ENCODE measurements at places on chromosomes 6 and 20.

DNA sequence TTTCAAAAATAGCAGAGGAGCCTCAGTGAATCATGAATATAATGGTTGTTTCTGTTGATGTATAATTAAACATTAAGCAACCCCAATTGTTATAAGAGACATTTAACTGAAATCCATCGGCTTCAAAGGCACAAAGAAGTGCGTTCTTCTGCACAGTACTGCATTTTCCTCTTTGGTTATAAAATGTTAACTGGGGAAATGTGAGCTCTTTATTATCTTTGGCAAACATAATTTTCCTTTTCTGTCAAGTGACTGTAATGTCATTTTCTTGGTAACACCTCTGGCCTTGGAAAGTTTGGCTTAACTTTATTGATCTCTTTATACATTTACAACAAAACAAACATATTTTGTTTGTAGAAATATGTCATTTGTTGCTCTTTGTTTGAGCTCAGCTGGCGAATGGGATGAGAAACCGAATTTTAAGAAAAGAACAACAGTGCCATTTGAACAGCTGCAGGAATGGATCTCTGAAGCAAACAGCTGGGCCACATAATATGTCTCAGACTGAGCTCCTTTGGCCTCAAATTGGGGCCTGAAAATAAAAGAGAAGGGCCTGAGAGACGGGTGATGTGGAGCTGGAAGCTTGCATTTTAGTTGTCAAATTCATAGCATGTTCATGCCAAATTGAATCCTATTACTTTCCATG is 427.0 kb upstream of the SPTLC3 start:
- no peak for DNase-seq

DNA sequence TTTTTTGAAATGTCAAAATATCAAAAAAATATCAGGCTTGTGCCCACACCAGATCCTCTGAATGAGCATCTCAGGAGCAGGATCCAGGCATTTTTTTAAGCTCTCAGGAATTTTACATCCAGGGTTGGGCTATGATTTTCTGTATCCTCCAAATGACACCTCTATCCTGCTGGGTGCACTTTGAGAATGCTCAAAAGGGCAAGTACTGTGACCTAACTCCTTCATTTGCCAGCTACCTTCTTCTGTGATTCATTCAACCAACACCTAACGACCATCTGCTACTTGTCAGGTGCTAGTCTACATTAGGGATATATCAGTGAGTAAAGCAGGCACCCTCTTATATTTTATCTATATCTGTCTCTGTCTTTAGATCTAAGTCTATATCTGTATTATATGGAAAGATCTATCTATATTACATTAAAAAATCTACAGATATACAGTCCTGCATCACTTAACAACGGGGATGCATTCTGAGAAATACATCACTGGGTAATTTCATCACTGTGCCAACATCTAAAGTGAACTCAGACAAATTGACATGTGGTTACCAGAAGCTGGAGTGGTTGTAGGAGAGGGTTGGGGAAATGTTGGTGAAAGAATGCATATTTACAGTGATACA is 131.6 kb downstream of the KIF16B start:
- DNase-seq = no peak

DNA sequence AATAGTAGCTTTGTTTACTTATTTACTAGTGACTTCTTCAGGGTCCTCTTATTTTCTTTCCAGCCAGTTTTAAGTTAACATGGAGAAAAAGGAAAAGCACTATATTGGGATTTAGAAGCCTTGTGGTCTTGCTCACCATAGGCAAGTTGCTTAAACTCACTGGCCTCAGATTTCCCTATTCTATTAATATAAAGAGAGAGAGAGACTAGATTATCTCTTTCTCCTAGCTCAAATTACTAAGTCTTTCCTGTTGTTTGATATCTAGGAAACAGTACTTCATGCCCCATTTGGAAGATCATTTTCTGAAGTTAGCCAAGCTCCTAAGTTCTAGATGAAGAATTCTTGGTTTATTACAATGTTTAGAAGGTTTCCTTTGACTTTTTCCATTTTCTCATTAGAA is 32.5 kb downstream of the CTNNBL1 start:
- no peak for DNase-seq

DNA sequence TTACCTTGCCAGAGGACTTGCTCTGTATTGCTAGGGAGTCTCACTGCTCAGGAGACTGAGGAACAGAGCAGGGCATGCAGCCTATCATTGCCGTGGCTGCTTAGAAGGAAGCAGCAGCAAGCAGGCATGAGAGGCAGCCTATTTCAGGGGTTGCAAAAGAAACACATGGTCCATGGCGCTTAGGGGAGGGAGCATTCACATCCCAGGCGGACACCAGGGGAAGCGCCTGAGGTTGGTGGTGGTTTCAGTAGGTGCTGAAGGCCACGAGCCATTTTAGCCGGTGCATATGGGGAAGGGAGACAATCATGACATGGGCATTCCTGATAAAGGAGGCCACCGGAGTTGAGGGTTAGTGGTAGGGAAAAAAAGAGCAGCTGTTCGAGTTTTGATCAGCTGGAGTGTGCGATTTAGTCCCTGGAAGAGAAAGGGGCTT is 20.9 kb downstream of the FARS2 start:
- DNase-seq = no peak

GRCh38 chr6:2576499-2576898 is 174.2 kb downstream of the MYLK4 start:
- no peak for DNase-seq

- DNase-seq = no peak
Observed at GRCh38 chr6:12916006-12916405, 199.4 kb downstream of the PHACTR1 start.

DNA sequence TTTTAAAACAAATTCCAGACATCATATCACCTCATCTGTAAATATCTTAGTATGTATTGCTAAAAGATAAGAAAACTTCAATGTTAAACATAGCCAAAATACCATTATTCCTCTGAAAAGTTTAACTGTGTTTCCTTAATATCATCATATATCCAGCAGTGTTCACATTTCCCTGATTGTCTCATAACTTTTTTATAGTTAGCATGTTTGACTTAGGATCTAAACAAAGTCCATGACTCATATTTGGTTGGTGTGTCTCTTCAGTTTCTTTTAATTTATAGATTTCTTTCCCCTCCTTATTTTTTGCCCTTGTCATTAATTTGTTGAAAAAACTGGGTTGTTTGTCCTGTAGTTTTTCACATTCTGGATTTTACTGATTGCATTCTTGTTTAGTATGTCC is 163.0 kb downstream of the RPS12 start:
- no peak for DNase-seq

- DNase-seq = no peak
Observed at GRCh38 chr6:1767481-1768246, 157.9 kb downstream of the FOXC1 start.

DNA sequence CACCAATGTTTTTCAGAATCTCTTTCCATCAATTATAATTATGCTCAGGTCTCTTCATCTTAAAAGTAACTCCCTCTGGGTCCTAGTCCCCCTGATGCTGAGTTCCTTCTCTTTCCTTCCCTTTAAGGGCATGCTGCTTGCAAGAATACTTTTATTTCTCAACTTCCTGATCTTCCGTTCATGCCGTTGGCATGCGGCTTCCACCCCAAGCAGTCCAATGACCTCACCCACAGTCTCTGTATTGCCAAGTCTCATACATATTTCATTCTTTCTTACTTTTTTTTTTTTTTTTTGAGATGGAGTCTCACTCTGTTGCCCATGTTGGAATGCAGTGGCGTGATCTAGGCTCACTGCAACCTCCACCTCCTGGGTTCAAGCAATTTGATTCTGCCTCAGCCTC is 83.5 kb downstream of the NDUFAF5 start:
- no peak for DNase-seq

DNA sequence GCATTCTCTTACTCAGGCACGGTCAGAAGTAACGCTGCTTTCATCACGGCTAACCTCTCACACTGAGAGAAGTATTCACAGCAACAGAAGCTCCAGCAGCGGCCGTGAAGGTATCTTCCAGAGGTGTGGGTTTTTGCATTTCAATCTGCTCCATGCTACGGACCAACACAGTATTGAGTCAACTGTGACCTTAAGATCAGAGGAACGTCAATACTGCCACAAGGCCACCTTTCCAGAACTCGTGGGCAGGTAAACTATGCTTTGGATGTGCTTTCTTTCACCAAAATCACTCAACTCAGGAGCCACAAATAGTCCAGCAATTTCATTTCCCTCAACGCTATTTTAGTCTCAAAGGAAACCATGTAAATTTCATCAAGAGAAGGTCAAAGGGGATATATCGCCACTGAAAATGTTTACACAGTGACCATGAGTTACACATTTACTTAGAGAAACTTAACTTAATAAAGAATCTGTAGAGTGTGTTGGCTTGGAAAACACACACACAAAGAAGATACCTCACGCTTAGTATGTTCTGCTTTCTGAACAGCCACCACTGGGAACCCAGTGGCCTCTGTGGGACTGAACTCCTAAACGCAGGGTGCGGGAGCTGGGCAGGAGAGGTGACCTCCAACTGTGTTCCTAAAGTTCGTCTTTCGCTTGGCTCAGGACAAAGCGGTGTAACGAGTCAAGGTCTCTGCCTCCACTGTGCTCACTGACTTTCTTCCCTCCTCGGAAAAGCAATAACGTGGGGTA is 27.9 kb downstream of the TXNDC5 start:
- DNase-seq = no peak

DNA sequence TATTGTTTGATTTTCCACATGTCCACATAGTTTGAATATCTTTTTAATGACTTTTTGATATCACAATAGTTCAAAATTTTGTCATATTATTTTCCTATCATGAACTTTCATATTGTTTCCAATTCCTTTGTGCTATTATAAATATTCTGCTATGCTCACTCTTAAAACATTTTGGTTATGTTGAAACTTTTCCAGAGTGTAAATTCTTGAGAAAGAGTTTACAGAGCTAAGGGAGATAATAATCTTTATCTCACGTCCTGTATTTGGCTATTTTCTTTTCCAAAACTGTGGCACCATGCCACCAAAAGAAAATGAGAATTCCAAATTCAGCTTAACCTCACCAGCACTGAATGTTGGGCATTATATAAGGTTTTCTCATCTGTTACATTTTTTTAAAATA is 210.9 kb downstream of the TFAP2B start:
- DNase-seq = no peak

- DNase-seq = no peak
Observed at GRCh38 chr20:45823949-45824835, 2.9 kb downstream of the TNNC2 start.

- no peak for DNase-seq
Observed at GRCh38 chr6:169971081-169971861, 219.8 kb downstream of the ERMARD start.

DNA sequence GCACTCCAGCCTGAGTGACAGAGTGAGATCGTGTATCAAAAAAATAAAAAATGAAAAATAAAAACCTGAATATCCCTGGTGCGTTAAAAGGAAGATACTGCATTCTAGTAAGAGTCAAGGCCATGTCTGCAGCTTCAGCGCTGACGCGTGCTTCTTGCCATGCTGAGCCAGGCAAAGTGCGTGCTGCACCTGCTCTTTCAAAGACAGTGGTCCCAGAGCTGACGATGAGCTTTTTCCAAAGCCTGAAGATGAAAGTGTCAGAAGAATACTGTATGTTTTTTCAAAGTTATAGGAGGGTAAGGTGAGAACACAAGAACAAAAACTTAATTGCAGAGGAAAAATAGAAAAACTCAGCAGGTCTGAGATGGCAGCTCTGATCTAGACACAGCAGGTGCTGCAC is 115.1 kb downstream of the RNASET2 start:
- no peak for DNase-seq

GRCh38 chr6:3371222-3371949 is 85.5 kb downstream of the SLC22A23 start:
- DNase-seq = no peak

GRCh38 chr6:45705137-45705855 is 310.4 kb downstream of the CLIC5 start:
- DNase-seq = no peak

DNA sequence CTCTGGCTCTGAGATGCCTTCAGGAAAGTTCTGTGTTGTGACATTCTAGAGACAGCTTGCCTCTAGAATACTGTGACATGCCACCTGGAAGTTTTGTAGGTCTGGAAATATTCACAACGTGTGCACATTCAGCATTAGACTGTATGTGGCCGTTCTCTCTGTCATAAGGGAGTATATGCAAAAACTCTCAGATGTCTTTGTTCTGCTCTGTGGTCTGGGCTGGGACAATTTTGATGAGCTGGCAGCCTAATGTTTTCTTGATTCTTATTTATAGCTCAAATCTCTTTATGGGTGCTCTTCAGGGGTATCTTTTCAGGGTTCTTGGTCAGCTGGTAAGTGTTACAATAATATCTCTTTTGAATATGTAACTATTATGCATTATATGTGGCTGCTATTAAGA is 355.1 kb downstream of the PAX1 start:
- no peak for DNase-seq

DNA sequence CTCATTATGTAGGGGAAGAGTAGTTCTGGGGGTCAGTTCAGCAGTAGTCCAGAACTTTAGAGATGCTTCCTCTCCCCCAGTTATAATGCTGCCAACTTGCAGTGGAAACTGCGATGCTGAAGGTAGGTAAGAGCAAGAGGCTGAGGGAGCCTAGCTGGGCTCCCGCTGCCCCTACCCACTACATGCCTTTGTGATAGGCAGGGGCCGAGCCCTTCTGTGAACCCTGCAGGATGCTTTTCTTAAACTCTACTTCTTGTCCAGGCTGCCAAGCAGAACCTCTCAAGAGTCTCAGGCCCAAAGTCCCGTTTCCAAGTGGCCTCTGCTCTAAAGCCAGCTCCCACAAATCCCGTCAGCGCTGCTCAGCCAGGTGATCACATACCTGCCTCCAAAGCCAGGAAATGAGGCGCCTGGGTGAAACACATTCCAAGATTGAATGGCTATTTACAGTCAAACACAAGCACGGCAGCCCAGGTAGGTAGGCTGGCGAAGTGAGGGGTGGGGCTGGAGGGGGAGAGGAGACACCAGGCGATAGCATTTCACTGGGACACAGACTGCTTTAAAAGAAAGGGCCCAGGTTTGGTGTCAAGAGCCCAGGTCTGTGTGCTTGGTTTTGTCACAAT is 150.7 kb downstream of the CD24 start:
- DNase-seq = no peak

DNA sequence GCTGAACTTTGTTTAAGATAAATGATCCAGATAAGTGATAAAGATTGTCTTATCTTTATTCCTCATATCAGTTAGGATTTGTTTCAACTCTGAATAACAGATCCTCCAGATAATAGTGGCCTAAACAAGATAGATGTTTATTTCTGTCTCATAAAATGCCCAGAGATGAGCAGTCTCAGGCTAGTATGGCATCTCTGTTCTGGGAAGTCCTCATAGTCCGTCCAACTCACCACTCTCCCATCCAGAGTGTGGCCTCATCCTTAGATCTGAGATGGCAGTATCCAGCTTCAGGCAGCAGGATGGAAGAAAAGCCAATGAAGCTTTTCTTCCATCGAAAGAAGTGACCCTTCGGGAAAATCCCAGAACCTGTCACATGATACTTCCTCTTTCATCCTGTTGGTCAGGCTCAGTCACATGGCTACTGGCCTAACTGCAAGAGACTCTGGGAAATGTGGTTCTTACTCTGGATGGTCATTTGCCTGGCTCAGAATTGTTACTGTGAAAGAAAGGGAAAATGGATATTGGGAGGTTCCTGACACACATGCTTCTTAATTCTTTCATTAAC is 29.4 kb upstream of the TAGAP start:
- no peak for DNase-seq
